Activated CD4-positive, alpha-beta T cell treated with anti-CD3 and anti-CD28 coated beads for 48 hours (primary cell): ENCODE measurements at places on chromosomes 2 and 18.

DNA sequence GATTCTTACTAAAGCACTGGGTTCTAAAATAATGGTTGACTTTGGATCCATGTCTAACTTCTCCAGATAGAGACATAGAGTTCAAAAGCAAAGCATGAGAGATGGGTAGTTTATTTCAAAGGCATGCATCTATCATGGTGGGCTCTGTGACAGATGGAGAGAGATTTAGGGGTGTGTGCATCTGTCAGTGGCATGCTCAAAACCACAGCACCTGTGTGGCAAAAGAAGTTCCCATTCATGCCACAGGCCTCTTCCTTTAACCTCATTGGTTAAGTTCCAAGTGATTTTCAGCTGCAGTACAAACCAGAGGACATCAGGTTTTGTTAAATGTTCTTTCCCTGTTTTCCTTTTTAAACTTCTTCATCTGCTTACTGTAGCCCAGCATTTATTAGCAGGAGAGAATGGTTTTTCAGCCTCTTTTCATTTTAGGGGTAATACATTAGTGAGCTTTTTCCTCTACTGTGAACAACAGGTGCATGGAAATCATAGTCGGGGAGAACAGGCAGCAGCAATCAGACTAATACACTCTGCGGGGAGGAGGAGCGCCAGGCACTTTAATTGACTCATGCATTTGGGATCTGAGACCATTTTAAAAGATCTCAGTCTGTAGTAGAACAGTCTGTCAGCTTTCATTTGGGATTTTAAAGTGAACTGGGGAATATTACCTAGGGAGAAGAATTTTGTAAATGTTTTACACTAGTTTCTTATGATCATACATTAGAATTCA, 52.4 kb upstream of the UPP2 start:
- DNase-seq: no peak

- DNase-seq: no peak
These were observed 118.3 kb downstream of the FIGN start for GRCh38 chr2:163617517-163617916.

DNA sequence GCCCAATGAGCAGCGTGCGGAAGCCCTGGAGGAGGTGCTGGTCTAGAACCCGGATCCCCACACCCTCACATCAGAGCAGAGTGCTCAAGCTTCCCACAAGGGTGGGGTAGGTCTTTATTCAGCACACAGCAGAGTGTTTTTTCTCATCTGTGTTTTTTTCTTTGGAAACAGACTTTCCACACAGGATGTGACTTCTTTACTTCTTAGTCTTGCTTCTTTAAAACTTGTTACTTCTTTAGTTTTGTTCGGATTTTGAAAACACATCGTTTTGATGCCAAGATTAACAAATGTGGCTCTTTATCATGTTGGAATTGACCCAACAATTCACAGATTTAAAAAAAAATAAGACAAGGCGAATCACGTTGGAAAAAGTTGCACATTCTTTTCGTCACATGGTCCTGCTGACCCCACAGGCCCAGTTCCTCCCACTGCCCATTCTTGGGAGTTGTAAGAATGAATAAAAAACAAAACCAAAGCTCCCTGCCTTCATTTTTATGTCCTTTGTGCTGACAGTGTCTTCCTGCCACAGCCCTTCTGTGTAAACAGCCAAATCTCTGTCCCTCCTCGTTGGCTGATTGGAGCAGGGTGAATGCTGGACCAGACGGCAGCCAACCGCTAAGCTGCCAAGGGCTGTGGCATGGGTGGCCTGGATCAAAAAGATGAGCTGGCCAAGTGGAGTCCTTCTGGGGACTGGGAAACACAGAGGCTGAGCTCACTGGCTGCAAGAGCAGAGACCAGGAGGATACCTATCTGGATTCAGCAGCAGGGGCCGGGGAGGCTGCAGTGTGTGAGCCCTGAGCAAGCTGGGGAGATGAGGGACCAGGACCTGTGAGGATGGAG, 81.6 kb downstream of the TWIST2 start:
- DNase-seq: no peak

- no peak for DNase-seq
These were observed 53.2 kb downstream of the BMPR2 start for GRCh38 chr2:202429164-202429980.

- no peak for DNase-seq
These were observed 25.6 kb downstream of the ZNF236 start for GRCh38 chr18:76847916-76848315.

DNA sequence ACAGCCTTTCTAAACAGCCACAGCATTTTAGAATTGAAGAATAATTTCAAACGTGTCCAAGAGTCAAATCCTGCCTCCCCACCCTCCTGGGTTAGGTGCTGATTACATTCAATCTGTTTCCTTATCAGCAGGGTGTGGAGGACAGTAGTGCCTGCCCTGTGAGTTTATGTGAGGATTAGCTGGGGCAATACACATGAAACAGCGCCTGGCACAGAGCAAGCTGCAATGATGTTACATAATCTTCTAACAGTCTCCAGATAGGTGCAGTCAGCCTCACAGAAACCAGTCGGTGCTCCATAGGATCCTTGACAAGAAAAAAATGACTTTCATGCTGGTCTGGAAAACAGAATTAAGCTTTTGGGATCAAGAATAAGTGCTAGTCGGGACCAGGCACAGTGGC, 91.7 kb upstream of the ITGA6 start:
- DNase-seq: no peak

GRCh38 chr2:135991861-135992260, 6.4 kb upstream of the DARS1 start:
- DNase-seq: no peak
